ENCODE measurements at places on chromosomes 2 and 18.

DNA sequence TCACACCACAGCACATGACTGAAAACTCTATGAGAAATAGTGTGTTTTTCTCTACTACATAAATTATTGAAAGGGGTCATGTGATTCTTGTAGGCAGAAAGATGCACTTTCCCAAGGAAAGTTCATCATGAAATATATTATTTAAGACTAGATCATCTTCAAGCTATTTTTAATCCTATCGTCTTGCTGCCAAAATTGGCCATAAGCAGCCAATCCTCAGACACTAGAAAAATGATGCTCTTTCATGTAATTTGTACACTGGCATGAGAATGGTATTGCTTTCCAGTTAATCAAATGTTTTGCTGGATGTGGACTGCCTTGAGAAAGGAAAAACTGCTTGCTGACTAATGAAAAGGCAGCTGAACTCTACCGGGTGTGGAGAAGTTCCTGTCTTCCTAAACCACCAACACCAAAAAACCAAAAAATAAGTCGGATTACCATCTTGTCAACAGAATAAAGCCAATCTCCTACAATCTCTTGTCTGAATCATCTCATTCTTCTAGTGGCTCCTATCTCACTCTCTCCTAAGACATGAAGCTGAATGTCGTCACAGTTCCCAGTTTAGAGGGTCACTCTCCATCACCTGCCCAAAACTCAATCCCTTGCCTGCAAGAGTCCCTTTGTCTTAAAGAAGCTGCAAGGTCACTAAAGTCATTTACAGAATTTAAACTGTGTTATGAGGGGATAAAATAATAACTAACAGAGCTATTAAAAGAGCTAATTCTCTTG, 5.3 kb downstream of the BCL2 start:
- no peak for DNase-seq

GRCh38 chr2:205972113-205972512, 113.9 kb downstream of the INO80D start:
- DNase-seq = no peak

DNA sequence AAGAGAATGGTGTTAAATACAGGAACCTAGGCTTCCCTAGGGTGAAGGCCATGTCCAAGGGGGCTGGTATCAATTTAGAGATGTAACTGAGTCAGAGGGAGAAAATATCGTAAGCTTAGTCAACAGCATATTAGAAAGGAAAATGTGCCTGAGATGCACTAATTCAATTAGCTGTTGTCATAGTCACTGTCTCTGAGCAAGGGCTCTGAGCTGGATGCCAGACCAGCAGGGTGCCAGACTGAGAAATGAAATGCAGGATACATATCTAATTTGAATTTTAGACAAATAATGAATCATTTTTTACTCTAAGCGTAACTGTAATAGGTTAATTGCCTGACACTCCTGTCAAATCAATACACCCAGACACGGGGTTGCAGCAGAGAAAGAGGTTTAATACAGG, 11.4 kb upstream of the SLC35F6 start:
- peak; percentile 14 for DNase-seq

DNA sequence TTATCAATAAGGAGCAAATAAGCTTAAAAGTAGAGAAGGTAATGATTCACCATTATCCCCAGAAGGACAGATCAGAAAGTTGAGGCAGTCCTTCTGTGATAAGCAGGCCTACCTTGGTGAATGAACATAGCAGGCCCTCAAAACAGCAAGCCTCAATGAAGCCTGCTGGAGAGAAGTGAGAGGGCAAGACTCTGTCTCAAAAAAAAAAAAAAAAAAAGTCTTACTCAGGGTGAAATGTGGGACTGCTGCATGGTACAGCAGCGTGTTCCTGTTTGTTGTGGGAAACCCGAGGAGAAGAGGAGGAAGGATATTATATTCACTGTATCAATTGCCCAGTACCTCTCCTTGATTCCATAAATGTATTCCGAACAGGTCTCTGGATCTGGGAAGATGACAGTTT, 8.7 kb upstream of the HAT1 start:
- DNase-seq = no peak

- DNase-seq = peak; percentile 62
These were observed 110.9 kb downstream of the STK39 start for GRCh38 chr2:168136392-168136977.

DNA sequence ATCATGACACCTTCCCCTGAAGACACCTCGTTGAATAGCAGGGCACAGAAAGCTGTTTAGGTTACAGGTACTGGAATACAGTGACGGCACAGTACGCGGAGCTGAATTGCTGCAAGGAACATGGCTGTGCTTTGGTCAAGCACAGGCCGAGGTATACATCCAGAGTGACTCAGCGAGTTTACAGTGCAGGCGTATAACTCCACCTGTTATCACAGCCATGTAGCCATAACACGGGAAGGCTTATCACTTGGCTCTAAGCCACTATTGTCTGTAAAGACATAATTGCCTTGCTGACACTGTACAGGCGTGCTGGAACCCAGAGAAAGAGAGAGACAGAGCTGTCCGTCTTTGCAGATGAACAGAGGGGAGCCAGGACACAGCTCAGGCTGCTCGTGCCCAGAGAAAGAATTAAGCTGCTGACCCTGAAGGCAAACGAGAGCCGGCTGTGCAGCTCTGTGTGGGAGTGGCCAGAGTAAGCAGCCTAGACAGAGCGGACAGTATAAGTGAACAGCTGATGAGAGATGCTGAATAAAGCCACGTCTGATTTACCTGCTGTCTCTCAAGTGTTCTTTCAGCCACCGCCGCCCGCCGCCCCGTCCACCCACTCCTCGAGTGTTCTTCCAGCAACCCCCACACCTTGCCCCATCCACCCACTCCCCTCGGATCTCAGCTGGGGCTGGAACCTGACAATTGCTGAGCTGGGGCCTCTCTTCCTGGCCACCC, 87.3 kb upstream of the PPP1CB start:
- no peak for DNase-seq

DNA sequence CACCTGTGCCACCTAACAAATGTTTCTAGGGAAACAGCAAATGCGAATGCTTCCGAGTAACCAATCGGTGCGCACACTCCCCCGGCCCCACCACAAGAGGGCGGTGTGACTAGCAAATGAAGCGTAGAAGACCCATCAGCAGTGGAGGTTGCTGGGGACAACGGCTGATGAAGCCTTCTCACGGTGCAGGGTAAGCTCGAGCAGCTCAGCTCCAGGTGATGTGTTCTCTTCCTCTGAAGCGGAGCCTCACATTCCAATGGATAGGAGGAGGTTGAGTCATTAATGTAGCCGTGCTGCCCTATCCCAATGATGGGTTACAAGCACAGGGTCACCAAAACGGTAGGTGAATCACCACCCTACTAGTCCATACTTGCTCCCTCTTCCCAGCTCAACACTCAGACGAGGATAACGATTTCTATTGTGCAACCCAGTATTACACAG, 127.6 kb upstream of the TWIST2 start:
- DNase-seq = peak; percentile 24

- DNase-seq = no peak
These were observed 1038.6 kb downstream of the SOCS6 start for GRCh38 chr18:71327441-71327840.

GRCh38 chr2:587087-587960, 89.9 kb downstream of the TMEM18 start:
- no peak for DNase-seq

DNA sequence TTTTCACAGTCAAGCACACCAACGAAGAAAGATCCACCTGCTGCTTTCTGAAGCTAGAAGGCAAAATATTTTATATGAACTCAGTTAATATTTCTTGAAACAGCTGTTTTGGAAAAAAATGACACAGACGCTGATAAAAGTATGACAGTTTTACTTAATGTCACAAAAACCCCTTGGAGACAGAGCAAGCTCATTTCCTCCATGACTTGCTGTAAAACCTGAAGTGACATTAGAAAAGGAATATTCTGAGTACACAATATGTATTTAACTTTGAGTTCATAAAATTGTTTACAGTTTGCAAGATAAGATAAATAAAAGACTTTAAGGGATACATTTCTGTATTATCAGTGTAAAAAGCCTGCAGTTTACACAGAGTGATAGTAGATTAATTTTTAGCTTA, 105.4 kb downstream of the DSEL start:
- no peak for DNase-seq

DNA sequence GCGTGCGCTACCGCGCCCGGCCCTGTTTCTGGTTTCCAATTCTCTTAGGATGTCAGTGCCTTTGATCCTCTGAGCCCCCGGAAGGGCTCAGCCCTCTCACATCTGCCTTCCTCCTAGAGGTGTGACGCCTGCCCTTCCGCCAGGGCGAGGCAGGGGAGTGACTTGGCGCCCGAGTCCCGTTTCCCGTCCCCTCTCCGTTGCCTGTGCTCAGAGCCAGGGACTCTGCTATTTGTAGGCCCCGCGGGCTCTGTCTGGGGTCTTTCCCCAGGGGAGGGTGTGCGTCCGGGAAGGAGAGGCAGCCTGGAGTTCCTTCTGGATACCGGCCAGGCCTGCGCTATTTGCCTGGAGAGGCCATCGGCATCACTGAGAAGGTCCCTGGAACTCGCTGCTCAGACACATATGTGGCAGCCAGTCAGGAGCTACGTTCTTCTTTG, 103.7 kb upstream of the TAF1B start:
- no peak for DNase-seq

DNA sequence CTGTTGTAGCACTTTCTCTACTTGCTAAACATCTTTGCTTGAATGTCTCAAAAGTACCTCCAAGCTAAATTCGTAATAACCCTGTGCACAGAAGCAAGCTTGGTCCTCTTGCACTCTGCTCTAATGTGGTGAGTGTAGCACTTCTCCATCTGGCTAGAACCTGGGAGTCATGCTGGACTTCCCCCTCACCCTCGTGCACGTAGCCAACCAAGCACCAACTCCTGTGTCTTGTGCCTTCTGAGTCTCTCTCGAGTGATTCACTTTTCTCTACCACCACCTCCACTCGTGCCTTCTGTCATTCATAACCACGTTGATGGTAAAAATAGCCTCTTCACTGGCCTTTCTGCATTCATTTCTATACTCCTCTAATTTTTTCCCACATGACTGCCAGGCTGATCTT, 91.9 kb upstream of the KCNE4 start:
- no peak for DNase-seq

GRCh38 chr2:201969241-201969937, 64.3 kb upstream of the FZD7 start:
- DNase-seq = no peak

DNA sequence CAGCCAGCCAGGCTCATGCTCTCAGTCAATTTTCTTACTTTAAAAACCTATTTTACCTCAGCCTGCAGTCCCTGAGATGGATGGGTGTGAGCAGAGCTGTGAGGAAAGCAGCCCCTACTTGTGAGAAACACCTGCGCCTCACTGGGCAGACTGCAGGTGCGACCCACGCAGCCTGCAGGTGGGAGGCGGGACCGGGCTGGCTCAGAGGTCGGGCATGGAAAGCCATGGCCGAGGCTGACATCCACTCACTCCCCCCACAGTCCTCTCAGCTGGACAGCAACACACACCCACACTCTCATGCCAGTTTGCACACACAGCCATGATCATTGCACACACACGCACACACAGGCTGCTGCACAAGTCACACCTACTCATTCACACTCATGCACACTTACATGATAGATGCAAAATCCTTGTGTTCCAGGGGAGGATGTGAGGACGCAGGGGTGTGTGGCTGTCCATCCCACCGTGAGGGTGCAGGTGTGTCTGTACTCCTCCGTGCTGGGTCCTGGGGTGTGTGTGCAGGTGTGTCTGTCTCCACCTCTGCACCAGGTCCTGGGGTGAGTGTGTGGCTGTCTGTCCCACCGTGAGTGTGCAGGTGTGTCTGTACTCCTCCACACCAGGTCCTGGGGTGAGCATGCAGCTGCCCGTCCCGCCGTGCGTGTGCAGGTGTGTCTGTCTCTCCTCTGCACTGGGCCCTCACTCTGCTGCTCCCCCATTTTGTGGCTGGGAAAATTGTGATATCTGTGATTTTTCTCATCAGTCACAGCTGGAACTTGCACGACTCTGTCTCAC, 166.5 kb downstream of the RTP5 start:
- DNase-seq = no peak

DNA sequence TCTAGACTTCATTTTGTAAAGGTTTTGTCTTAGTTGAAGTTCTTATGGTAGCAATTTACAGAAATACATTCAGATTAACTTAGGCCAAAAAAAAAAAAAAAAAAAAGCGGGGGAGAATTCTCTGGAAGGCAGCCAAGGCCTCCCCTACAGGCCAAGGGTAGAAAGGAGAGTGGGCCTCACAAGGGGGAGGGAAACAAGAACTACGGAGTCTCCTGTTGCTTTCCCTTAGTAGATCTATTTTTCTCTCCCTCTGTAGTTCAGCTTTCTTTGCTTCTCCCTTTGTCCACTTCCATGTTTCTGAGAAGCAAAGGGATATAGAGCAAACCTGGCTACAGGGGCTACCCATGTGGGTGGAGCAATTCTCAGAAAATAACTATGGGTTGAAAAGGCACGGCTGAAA, 2.4 kb upstream of the STK11IP start:
- DNase-seq = no peak

GRCh38 chr2:224820283-224820991, 104.3 kb upstream of the CCDC195 start:
- DNase-seq = no peak

DNA sequence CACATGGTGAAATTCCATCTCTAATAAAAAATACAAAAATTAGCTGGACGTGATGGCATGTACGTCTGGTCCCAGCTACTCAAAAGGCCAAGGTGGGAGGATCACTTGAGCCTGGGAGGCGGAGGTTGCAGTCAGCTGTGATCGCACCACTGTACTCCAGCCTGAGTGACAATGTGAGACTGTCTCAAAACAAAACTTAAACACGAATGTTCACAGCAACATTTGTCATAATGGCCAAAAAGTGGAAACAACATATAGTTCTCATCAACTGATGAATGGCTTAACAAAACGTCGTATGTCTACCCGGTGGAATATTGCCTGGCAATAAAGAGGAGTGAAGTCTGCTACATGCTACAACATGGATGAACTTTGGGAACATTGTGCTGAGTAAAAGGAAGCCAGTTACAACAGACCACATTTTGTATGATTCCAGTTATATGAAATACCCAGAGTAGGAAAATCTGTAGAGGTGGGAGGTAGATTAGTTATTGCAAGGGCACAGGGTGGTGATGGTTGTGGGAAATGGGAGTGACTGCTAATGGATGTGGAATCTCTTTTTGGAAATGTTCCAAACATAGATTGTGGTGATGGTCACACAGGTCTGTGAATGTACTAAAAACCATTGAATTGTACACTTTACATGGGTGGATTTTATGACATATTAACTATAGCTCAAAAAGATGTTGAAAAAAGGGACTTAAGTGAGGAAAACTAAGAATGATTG, 478.2 kb downstream of the PTPRM start:
- no peak for DNase-seq
